ENCODE measurements at places on chromosomes 12 and 14.

GRCh38 chr14:102046337-102047278 is 40.2 kb downstream of the HSP90AA1 start:
- no peak for DNase-seq

- no peak for DNase-seq
These were observed 8.8 kb upstream of the PEX5 start for GRCh38 chr12:7180685-7181084.

- DNase-seq = no peak
These were observed 961 bp downstream of the SRRM4 start for GRCh38 chr12:118982302-118982701.

- no peak for DNase-seq
These were observed 4.3 kb upstream of the LRTM2 start for GRCh38 chr12:1815814-1816729.

DNA sequence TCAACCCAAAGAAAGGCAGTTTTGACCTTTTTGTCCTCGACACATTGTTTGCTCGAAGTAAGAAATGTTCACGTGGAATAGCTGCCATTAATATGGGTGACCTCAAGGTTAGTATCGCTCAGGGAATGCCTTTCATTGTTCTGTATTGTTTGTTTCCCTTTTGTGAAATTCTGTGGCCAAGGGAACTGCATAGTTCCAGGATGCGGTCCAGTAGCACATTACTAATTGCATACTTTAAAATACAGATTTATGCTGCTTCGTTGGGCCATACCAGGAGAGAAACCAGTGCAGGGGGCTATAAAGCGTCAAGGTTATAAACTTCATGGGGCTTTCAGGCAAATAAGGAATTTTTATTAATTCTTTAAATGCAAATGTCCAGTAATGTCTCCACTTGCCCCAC is 73.3 kb upstream of the USP44 start:
- DNase-seq = no peak

- no peak for DNase-seq
These were observed 181.2 kb downstream of the PRKCH start for GRCh38 chr14:61502459-61503093.

- no peak for DNase-seq
These were observed 271.0 kb downstream of the APAF1 start for GRCh38 chr12:98916106-98916505.

DNA sequence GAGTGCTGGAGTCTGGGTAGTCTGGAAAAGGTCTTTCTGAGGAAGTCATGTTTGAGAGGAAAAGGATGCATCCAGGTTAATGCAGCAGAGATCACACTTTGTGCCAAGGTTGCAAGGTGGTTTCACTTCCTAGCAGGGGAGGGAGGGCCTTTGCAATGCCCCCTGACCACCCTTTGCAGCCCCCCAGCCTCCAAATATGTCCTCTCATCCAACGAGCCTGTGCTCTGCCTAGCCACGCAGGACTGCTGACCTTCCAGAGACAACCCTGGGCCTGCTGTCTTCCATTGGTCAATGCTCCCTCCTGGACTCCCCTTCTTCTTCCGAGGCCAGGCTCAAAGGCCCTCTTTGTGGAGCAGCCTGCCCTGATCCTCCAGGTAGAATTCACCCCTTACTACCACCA is 47.3 kb upstream of the TUNAR start:
- no peak for DNase-seq
